Calu3 (cell line): ENCODE measurements at places on chromosomes 13 and 19. TPM values are rescaled to one million over a fixed set of nuclear protein-coding genes. Genes with fewer than 3 reads are reported as not detected.
A peak's percentile ranks its signal among the peaks of the same experiment; 100 is the strongest.

GRCh38 chr13:95660981-95661581 lies 15.9 kb upstream of the DNAJC3 start:
- peak; percentile 8 for DNase-seq

DNA sequence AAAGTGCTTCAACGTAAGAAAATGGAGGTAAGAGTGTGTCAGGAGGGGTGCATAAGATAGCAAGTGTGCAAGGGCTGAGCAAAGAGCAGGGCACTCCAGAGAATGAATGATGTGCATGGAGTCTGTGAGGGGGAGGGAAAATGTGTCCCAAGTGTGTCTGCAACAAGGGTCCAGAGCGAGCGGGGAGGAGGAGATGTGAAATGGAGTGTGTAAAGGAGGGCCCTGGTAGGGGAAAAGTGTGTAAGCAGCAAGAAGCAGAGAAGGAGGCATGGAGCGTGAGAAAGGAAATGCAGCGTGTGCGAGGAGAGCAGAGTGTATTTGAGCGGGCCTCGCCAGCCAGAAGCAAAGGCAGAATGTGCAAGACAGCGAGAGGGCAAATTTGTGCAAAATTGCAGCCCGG lies 11.8 kb downstream of the C19orf81 start:
- DNase-seq = no peak

DNA sequence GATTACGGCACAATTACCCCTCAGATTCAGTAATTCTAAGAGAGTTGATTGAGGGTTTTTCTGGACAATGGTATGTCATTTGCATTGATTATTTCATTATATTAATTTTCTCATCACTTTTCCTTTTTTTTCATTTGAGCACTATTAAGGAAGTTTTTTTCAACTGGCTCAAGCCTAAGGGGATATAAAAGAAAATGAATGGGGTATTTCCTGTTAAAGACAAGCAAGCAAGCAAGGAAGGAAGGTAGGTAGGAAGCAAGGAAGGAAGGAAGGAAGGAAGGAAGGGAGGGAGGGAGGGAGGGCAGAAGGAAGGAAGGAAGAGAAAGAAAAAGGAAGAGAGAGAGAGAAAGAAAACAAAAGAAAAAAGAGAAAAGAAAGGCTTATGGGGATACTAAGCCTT lies 620.3 kb downstream of the DIAPH3 start:
- no peak for DNase-seq

GRCh38 chr19:3774621-3775373 lies 2.8 kb upstream of the RAX2 start:
- no peak for DNase-seq

- no peak for DNase-seq
Observed at GRCh38 chr19:10418485-10419199, 1.7 kb upstream of the PDE4A start.

GRCh38 chr13:40388617-40389016 lies 277.8 kb downstream of the FOXO1 start:
- DNase-seq = no peak

Gene SERTM1
- total RNA-seq = not detected in 2 replicates

GRCh38 chr13:63287926-63288325 lies 1872.3 kb upstream of the PCDH20 start:
- no peak for DNase-seq

DNA sequence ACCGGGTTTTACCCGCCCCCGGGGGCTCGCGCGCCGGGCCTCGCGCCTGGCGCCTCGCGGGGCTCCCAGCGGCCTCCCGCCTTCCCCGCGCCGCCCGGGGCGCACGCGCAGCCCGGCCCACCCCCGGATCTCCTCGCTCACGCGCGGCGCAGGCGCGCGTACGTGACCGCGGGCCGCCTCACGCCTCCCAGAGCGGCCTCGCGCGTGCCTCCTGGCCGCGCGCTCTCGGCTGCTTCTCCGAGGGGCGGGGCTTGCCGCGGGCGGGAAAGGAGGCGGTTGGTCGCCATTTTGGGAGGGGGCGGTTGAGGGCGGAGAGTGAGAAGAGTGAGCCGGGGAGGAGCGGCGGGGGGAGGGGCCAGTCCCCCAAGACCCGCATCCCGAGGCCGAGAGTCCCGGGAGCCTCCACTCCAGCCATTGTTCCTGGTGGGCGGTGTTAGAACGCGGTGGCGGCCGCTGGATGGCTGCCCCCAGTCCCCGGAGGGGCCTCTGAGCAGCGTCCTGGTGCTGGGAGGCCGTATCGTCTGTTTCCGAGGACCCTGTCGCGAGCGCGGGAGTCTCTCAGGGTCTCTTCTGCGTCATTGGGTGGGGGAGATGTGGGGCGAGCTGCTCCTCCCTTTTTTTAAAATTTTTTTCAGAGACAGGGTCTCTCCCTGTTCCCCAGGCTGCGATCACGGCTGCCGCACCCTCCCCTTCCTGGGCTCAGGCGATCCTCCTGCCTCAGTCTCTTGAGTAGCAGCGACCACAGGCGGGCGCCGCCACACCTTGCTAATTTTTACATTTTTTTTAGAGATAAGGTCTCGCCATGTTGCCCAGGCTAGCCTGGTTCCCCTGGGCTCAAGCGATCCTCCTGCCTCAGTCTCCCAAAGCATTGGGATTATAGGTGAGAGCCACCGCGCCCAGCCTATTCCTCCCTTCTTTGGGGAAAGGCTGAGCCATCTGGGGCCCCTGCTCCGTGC lies at the start of gene ZNF541:
Gene ZNF541, minus strand, starts transcription at position 78 of the 956 bp plus-strand sequence. CDS start 17,292 bp downstream, outside the sequence.
- no peak for DNase-seq

DNA sequence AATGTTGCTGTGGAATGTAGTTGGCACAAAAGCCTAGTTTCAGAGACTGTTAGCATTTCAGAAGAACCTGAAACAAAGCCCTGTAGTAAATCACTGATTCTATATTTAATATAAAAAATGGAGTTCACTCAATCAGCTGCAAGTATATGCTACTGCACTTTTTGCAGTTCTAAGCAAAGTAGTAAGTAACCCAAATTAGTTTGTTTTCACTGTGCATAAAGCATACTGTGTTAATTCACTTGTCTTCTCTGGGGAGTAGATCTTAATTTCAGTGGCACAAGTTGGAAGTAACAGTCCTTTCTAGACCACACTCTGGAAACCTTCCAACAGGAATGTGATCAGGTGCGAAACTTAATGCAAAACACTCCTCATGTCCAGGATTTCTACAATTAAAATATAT lies 139.3 kb downstream of the DACH1 start:
- no peak for DNase-seq

GRCh38 chr13:44484562-44485138 lies 91.5 kb downstream of the TSC22D1 start:
- DNase-seq = no peak

Gene NPAS1
- 1.2 and 2.9 TPM in 2 replicates for total RNA-seq

GRCh38 chr19:38707512-38708114 lies 36.7 kb downstream of the CAPN12 start:
- peak; percentile 89 for DNase-seq

Gene CKM
- not detected in 2 replicates for total RNA-seq

- DNase-seq = no peak
Observed at GRCh38 chr19:17767559-17767958, 16.3 kb downstream of the FCHO1 start.

GRCh38 chr19:17648097-17648660 lies 40.0 kb downstream of the UNC13A start:
- no peak for DNase-seq

Gene GET3
- total RNA-seq = 52.2 and 53.8 TPM in 2 replicates

Gene TUBA3C
- total RNA-seq = not detected in 2 replicates

GRCh38 chr19:54305141-54305540 lies 7.8 kb downstream of the LILRA5 start:
- DNase-seq = no peak

DNA sequence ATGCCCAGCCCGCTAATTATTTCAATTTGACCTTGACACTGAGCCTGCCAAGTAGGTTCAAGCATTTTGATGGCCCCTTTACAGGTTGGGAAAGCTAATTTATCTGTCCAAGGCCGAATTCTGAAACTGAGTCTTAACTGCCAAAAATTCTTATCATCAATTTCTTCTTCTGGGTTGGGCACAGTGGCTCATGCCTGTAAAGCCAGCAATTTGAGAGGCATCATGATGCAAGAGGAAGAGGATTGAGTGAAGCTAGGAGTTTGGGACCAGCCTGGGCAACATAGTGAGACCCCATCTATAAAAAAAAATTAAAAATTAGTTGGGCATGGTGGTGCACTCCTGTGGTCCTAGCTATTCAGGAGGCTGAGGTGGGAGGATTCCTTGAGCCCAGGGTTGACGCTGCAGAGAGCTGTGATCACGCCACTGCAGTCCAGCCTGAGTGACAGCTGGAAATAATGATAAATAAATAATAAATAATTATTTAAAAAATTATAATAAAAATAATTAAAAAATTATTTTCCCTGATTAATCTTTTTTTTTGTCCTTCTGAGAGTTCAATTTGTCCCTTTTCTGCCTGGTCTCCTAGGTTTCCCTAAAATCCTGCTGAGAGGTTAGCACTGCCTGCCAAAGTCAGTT lies 1.3 kb upstream of the LDLR start:
- DNase-seq = no peak

DNA sequence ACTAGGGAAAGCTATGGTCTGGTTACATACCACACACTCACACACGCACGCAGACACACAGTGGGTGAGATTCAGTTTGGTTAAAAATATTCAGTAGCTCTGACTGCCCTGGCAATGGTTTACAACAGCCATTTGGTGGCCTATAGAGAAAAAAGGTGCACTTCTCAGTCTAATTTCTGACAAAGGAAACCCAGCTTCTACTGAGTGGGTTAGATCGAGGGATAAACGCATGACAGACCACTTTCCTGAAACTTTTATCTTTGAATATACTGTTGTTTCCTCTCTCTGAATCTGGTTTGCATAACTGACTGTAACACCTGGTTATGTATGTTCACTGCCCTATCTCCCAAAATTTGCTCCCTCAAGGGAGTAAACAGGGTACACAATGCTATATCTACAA lies 2.5 kb downstream of the LIG4 start:
- no peak for DNase-seq

Gene ZNF112
- 5.6 and 5.7 TPM in 2 replicates for total RNA-seq

DNA sequence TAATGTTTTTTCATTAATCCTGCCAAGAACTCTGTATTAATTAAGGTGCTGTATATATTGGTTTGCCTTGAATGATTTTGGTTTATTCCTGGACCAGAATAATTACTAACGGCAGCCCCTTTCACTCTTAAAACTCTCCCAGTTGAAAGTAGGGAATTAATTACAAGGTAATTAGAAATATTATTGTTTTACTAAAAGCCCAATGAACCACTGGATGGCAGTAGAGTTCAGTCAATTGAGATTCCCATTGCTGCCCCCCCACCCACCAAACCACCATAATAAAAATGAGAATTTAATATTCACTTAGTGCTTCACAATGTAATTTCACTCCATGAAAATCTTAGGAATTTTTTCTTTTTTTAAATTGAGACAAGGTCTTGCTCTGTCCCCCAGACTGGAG lies 13.7 kb downstream of the WBP4 start:
- DNase-seq = no peak

DNA sequence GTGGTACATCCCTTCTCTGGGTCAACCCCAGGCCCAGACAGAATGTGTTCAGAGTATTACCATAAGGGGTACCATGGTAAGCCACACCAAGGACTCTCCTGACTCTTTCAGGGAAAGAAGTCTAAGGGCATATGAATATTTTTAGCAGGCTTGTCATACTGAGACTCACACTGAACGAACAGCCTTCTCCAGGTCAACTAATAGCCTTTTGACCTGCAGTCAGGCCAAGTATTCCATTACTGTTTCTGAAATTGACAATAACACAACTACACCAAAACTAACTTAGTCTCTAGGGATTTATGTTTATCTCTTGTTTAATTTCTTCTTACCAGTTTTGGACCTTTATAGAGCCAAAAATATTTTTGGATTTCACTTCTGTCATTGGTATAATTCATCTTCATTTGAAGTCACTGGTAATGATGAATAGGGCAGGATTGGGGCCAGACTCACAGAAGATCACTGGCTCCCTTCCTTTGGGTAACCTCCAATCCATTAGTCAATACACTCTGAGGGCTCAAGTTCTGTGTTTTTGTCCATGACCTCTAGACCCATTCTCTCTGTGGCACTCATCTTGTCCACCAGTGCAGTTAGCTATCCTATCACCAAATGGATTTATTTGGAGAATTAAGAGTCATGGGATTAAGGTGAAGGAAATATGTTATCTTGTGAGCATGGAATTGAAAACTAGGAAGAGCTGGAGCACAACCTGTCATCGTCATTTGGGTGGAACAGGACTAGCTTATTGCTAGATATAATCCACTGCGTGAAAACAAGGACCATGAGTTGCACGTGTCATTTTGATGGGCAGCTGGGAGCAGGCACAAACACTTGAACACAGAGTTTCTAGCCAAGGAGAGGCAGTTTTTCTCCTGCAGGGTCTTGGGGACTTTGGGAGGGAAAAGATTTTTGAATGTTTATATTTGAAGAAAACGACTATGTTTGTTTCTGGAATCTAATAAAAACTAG lies 313.3 kb downstream of the DCLK1 start:
- DNase-seq = no peak

Gene CGB1
- not detected in 2 replicates for total RNA-seq

- no peak for DNase-seq
Observed at GRCh38 chr13:51303063-51303552, 36.4 kb upstream of the SERPINE3 start.

DNA sequence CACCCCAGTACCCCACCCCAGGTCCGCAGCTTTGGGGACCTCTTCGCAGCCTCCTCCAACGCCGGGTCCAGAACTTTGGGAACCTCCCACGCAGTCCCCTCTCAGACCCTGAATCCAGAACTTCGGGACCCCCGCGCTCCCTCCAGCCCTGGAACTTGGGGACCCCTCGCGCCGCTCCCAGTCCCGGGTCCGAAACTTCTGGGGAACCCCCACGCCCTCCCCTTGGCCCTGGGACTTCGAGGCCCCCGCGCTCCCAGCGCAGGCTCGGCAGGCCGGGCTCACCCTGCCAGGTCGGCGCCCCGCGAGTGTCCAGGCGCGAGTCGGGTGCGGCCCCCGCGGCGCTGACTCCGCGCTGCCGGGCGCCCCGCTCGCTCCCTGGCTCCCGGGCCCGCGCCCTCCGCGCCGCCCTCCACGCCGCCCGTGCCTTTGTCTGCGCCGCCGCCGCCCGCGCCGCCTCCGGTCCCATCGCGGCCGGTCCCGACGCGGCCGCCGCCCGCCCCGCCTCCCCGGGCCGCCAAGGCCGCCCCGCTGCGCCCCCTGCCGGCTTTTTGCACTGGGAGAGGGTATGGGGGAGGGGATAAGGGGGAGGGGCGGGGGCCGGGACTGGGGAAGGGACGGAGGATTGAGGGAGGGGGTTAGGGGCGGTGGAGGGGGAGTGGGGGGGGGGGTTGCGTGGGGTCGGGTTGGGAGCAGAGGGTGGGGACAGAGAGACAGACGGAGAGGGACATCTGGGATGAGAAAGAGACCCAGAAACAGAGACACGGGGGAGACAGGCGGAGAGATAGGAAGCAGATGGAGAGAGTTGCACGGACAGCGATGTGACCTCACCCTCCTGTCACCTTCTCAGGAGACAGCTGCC lies at the start of gene HOMER3:
Gene HOMER3, minus strand, starts transcription at position 449 of the 859 bp plus-strand sequence. CDS start 2,235 bp downstream, outside the sequence.
- DNase-seq = peak; percentile 78

Gene SIGLECL1
- total RNA-seq = not detected in 2 replicates

DNA sequence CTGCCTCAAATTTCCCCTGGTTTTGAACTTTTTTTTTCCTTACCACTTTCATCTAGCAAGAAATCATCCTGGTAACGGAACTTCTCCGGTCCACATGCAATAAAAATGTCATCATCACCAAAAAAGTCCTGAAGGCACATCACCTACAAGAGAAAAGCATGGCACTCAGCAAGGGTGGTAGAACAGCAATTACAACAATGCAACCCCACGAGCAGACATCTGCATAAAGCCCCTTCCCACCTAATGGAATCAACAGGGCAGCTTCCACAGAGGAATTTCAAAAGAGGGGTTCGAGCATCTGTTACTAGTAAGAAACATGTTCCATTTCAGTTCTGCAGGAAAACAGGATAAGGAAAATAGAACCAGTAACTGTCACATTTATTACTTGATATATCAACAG lies 183.9 kb downstream of the DCLK1 start:
- DNase-seq = no peak

GRCh38 chr13:99758460-99759162 lies 213.0 kb downstream of the ZIC5 start:
- DNase-seq = no peak
